Activated CD8-positive, alpha-beta memory T cell treated with anti-CD3 and anti-CD28 coated beads for 1 hour (primary cell): ENCODE measurements at places on chromosomes 6 and 20.

GRCh38 chr6:144757730-144758129 is 472.6 kb downstream of the UTRN start:
- no peak for DNase-seq

- DNase-seq: no peak
Observed at GRCh38 chr20:36384022-36384619, 78.0 kb downstream of the DLGAP4 start.

DNA sequence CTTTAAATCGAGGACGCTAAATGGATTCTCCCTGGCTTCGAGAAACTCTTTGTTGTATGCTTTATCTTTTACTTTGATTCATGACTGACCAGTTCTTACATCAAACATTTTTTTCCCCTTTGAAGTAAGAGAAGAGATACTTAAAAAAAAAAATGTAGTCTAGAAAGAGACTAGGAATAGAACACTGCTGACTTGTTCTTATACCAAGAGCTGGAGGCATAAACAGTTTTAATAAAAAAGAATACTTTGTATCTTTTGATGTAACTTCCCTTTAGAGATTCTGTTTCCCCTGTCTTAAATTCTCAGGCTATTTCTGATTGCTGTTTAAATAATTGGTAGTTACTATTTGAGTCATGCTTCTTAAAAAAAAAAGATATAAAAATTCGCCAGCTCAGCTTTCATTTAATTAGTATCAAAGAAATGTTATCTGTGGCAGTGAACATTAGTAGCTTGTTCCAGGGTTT is 4.8 kb downstream of the ASXL1 start:
- no peak for DNase-seq

- DNase-seq: no peak
Observed at GRCh38 chr6:31791324-31792089, 4.0 kb downstream of the VARS1 start.

DNA sequence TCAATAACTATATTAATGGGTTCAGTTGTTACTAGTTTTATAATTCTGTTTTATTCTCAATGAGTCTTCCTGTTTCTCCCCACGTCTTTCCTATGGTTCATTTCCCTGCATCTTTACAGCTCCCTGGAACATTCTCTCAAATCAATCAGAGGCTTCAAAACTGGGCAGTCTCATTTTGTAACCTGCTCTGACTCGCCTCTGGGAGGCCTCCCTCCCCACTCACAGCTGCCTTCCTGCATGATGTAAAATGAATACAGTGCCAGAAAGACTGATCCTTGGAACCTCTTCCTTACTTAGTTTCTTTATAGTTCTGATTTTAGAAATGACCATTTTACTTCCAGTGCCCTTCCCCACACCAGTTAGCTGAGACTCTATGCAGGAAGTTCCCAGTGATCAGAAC is 103.9 kb downstream of the ESR1 start:
- no peak for DNase-seq

GRCh38 chr20:19546648-19547047 is 211.4 kb upstream of the RIN2 start:
- DNase-seq: no peak

GRCh38 chr6:150641398-150642139 is 41.9 kb downstream of the PLEKHG1 start:
- no peak for DNase-seq

GRCh38 chr6:14828201-14828611 is 417.7 kb upstream of the JARID2 start:
- DNase-seq: no peak

GRCh38 chr6:16386057-16386456 is 147.7 kb downstream of the GMPR start:
- no peak for DNase-seq

GRCh38 chr20:24741493-24742072 is 207.5 kb upstream of the CST7 start:
- DNase-seq: no peak

GRCh38 chr20:15111654-15112053 is 774.2 kb upstream of the FLRT3 start:
- DNase-seq: no peak

DNA sequence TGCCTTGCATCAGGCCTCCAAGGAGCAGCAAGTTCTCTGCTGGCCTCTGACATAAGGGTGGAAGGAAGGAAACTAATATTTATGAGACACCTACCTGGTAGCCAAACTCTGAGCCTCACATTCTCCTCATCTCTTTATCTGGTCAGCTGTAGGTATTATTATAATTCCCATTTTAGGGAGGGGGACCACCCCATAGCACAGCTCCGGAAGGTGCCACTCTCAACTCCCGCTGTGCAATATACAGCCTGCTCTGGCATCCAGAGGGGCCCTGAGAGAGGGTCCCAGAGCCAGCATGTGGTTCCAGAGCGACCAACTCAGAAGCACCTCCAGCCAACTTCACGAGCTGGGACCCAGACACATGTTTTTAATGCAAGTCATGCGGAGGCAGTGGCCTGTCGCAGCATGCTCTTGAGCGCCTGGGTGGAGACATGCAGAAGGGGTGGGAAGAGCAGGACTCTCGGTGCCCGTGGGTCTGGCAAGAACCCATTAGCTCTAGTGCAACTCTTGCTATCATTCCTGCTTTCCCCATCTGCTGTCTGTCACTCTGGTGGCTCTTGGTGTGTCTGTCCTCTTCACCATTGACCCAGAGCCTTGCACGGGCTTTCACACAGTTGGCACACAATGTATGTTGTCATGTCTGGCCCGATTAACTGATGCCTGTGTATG is 15.0 kb upstream of the MYMX start:
- DNase-seq: no peak

DNA sequence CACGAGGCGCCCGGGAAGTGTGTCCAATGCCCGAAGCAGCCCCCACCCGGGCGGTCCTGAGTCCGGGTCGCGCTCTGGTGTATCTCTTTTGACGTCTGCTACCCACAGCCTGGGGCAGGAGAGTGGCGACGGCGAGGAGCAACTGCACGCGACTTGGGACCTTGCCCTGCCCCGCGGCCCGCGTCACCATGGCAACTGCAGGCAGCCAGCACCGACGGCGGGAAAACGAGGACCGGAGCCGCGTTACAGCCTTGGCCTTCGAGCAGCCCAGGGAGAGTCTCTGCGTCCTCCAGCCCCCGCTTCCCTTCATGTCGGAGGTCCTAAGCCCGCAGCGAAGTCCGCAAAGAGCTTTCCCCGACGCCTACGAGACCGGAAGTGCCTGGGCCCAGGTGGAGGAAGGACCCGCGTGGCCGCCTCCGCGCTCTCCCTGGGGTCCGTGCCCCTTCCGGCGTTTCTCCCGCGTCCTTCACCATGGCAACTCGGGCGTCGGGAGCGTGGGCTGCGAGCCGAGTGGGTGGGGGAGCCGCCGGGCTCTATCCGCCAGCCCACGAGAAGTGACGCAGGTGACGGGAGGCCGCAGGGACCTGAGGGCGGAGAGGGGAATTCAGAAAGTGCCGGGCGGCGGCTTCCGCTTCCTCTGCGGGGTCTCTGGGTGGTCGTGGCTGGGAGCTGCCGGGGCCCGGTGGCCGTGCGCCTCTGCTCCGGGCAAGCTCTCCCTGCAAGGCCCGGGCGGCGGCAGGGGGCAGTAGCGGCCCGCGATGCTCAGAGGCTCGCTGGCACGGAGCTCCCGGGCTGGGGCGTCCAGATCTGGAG is 88.6 kb upstream of the TGM3 start:
- peak; percentile 33 for DNase-seq

DNA sequence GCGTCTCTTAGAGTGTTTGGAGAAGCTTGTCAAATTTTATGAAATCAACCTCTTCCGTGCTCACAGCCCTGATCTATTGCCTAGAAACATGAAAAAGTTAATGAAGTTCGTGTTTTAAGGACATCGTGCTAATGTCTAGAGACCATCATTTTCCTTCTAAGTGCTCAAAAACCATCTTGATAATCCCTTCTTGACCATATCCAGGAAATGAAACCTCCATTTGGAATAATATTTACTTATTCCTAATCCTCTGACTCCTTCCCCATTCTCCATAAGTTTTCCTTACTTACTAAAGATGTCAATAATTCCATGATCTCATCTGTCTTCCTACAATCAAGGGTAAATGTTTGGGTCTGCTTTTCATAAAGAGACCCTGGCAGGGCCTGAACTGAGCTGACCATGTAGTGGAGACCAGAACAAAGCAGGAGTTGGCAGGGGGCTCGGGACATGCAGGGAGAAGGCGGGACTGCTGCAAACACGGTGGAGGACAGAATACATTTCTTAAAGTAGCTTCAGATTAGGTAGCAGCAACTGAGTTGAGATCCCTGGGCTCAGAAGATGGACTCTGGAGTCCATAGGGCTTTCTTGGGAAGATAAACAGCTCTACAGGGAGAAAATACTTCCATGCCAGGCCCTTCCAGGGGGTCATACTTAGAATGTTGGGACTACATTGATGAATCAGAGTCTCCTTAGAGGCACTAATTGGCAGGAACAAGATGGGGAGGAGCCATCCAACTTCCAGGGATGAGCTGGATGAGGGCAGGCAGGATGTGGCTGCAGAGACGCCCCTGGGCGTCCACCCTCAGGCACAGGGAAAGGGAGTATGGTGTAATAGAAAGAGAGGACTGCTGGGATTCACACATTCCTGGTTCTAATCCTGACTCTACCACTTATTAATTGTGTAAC is 100.7 kb downstream of the RIN2 start:
- DNase-seq: no peak

- DNase-seq: no peak
Observed at GRCh38 chr20:52035977-52036376, 155.6 kb downstream of the ZFP64 start.
